ENCODE measurements at places on chromosomes 7 and 10.

- DNase-seq = no peak
Observed at GRCh38 chr10:124091646-124092249, 1.6 kb downstream of the CHST15 start.

- no peak for DNase-seq
Observed at GRCh38 chr10:28774051-28774995, 97.0 kb downstream of the BAMBI start.

DNA sequence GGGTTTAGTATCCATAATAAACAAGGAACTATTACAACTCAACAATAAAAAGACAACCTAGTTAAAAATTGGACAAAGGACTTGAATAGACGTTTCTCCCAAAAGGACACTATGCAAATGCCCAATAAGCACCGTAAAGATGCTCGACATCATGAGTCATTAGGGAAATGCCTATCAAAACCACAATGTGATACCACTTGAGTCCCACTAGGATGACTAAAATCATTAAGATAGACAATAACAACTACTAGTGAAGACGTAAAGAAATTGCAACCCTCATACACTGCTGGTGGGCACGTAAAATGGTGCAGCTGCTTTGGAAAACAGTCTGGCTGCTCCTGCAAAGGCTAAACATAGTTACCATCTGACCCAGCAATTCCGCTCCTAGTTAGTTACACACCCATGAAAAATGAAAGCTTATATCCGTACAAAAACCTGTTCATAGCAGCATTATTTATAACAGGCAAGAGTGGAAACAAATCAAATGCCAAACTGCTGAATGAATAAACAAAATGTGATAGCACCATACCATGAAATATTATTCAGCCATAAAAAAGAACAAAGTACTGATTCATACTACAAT is 17.3 kb downstream of the CCDC3 start:
- DNase-seq = no peak

- no peak for DNase-seq
Observed at GRCh38 chr10:129970465-129971364, 6.6 kb upstream of the EBF3 start.

DNA sequence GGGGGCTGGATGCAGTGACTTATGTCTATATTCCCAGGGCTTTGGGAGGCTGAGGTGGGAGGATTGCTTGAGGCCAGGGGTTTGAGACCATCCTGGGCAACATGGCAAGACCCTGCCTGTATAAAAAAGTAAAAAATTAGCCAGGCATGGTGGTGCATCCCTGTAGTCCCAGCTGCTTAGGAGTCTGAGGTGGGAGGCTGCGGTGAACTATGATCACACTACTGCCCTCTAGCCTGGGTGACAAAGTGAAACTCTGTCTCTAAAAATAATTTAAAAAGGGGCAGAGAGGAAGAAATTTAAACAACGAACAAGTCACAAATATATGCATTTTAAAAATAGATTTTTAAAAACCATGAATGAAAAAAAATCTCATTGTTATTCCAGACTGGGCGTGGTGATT is 46.2 kb upstream of the FEZF1 start:
- DNase-seq = no peak

DNA sequence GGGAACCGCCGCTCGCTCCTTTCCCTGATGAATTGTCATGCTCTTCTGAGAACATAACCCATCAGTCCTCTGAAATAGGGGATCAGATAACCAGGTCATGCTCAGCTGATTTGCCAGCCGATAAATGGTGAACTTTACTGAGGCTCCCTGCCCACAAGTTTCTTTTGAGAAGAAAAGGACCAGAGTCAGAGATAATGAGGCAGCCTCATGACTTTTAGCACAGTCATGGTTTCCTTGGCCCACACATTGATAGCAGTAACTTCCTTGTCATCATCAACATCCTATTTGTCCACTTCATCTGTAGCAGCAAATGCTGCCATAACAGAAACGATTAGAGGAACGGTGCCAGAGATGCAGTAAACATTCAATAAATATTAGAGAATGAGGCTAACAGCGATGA is 509.0 kb downstream of the GATA3 start:
- no peak for DNase-seq

GRCh38 chr7:106794276-106795083 is 70.6 kb upstream of the PIK3CG start:
- no peak for DNase-seq

GRCh38 chr7:44212018-44212417 is 11.2 kb downstream of the YKT6 start:
- DNase-seq = no peak

- DNase-seq = no peak
Observed at GRCh38 chr10:112532956-112533355, 85.9 kb downstream of the VTI1A start.

- DNase-seq = no peak
Observed at GRCh38 chr7:79290841-79291497, 162.5 kb downstream of the MAGI2 start.

DNA sequence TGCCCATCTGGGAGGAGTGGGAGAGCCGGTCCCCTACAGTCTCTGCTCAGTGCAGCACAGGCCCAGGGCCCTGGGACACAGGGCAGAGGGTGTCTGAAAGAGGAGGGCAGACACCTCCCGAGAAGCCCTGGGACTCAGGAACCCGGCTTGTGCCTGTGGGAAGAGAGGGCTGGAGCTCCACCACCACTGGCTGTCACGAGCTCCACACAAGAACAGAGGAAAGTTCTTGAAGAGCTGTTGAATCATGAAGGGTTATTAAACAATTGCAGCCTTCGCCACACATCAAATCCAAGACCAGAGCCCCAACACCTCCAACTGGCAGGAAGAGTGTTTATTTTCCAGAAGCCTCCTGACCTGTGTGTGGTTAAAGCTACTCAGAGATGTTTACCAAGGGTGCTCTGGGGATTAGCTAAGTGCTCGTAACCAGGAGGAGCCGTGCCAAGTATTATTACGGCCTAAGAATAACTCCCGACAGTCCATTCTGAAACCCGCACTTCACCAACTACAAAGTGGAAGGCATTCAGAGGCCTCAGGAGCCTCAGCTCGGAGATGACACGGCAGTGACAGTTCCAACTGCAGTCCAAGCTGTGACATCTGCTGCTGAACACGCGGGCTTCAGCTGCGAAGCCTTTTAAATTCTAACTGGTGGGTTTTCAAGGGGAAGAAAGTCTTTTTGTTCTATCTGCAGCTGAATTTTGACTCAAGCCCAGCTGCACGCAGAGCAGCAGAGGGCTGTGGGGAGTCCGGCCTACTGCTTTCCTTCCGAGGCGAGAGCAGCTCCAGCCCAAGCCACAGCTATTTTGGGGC is 75.1 kb downstream of the MAD1L1 start:
- peak; percentile 91 for DNase-seq

DNA sequence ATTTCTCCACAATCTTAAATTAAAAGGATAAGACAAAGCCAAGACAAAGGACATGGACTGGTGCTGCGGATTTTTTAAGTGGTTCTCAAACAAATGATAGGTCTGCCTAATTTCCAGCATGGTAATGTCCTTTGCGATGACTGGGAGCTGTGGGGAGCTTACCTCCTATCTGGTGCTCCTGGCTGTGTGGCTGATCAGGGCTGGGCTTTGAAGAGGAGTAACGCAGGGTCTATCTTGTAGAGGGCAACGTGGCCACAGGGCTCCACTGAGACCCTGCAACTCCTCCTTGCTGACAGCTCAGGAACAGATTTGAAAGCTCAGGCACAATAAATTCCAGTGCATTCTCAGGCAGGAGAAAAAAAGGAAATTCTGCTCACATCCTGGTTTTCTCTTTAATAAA is 103.1 kb upstream of the SFMBT2 start:
- no peak for DNase-seq

DNA sequence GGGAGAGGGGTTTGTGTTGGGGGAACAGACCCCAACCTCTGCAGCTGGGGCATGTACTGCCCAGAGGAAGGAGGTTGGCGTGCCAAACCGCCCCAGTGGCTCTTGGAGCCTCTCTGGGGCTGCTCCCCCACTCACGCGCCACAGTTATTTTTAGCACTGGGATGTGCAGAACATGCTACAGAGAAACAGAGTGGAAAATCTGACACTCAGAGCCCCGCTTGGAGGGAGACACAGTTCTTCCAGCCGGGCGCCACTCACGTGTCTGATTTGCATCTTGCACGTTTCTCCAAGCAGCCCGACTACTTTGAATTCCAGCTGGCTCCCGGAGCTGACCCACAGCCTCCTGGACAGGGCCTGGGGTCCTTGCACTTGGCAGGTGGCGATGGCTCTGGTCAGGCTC is 182.0 kb downstream of the RPS24 start:
- peak; percentile 3 for DNase-seq

GRCh38 chr7:80186721-80187120 is 52.1 kb downstream of the GNAI1 start:
- no peak for DNase-seq

DNA sequence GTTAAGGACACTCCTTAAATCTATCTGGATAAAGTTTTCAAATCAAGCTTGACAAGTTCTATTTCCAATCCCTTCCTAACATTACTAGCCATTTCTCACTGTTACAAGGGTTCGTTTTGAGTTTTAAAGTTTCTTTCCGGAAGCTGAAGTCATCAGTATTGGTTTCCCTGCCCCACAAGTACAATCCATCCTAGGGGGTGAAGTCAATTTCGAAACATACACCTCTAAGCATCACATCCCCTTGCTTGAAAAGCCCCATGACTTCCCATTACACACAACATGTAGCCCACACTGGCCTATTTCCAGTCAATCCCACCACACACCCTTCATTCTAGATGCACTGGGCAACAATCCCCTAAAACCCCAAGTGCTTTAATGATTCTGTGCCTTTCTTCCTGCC is 13.0 kb downstream of the DPY19L1 start:
- no peak for DNase-seq

DNA sequence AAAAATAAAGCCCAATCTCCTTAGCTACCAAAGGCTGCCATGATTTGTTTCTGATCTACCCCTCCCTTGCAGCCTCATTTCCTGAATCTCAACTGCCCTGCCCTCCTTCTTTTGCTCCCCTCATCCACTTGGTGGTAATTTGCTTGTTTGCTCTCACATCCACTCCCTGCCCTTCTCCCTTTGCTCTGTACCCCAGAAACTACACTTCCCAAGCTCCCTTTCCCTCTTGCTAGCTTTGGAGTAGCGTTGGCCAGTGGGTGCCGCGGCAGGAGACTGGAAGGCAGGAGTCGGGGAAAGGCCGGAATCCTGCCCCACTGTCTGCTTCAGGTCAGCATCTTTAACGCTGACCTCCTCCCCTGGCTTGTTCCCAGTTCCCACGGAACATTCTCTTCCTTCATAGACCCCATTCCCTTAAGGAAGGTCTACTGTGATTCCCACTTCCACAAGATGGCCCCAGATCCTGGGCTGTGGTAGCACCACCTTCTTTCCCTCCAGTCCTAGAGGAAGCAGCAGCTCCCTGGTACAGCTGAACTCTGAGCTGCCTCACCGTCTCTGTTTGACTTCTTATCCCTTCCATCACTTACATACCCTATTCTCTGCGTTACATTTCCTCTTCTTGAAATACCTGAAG is 79.1 kb downstream of the PIK3CG start:
- DNase-seq = peak; percentile 63

DNA sequence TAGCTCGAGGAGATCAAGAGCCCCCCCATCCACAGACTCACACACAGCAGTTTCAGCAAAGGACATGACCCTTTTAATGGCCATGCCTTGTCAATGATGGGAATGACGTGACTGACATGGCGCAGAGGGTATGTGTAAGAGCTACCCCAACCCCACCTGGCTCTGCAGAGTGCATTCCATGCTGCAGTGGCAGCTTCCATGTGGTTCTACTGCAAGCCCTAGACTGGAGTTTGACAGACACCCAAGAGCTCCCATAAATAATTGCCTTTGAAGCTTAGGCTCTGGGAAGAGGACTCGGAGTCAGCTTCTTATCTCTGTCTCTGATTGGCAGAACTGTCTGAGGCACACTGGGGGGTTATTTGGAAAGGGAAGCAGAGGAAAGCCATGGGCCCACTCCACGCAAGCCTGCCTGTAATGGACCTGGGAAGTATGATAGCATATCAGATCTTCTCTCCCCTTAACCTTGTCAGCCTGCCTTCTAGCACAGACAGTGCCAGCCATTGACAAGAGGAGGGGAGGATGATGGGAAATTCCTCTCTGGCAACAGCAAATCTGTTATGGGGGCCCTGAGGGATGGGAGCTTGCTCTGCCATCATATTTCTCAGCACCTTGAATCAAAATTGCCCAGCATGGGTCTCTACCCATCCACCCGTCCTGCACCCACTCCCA is 478.5 kb upstream of the PODXL start:
- no peak for DNase-seq

GRCh38 chr7:29980151-29980550 is 9.4 kb downstream of the SCRN1 start:
- no peak for DNase-seq

GRCh38 chr7:159192725-159193453 is 48.2 kb upstream of the VIPR2 start:
- DNase-seq = no peak

DNA sequence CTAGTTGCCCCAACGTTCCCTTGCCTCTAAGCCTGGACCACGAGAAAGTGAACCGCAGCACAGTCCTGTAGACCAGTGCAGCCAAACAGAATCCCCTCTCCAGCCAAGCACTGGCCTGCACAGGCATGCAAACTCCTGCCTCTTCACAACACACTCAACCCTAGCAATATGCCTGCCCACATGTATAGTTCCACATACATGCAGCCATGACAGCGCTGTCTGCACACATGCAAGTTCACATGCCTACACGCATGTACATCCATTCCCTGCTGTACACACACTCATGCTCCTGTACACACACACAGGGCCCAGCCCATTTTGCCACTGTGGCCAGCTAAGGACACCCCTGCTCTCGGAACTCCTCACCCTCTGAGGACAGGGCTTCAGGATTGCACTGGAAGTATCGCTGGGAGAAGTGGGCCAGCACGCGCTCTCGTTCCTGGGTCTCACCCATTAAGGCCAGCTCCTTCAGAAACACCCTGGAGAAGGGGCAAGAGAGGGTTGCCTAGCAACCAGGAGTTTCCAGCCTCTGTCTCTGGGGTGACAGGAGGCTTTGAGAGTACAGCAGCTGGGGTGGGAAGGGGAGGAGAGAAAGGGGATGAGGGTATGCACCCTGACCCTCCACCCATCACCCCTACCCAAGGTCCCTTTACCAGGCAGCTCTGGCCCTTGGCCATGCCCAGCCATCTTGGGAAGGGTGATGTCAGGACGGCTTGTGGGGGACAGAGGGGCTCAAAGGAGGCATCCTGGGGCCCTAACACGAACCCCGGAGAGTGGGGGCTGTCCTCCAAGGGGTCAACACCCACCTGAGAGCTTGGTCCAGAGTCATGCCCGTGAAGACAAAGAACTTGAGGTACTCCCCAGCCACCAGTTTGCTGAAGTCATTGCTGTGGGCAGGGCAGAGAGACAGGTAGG is 7.0 kb downstream of the PSD start:
- DNase-seq = no peak

DNA sequence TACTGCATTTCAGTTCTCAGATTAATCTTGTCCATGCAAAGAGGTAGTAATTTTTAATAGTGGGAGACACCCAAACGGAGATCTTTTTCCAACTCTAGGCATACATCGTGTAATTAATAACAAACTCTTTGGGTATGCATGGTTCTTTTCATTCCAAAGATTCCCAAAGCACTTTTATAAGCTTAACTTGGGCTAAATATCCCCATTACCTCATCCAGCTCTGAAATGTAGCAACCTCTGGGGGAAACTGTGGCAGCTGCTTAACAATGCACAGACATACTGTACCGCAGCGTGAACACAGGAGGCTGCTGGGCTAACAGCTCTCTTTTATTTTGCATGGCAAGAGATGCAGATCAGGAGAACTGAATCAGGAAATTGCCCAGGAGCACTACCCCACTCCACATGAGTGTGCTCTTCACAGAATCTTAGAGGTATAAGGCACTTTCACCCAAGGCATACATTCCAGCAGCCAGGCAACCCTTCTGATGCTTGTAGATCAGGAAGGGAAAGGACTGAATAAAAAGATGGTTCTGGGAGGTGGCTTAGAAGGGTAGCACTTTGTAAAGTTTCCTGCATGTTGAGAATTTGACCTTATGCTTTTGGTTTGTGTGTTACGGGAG is 114.4 kb upstream of the GLI3 start:
- DNase-seq = no peak
